ENCODE measurements at places on chromosomes 7 and 10. TPM values are rescaled to one million over a fixed set of nuclear protein-coding genes. Genes with fewer than 3 reads are reported as not detected.
A peak's percentile ranks its signal among the peaks of the same experiment; 100 is the strongest.

GRCh38 chr10:71771821-71772617 lies 1.3 kb downstream of the VSIR start:
- DNase-seq: peak; percentile 74

Gene VWDE
- not detected for total RNA-seq

GRCh38 chr10:19839552-19839951 lies 23.3 kb downstream of the PLXDC2 start:
- DNase-seq: no peak

DNA sequence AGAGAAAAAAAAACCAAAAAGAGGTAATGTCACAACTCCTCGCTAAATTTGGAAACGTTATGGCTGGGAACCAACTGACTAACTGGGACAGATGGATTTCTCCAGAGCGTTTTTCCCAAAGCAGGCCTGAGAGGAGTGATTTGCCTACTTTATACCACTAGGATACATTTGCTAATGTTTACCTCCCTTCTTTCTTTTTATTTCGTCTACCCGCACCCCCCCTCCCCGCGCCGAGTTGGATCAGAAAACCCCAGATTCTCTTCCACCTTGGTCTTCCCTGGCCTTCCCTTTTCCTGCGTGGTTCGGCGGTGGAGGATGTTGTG lies 7.2 kb downstream of the CPA2 start:
- no peak for DNase-seq

- DNase-seq: no peak
Observed at GRCh38 chr7:139566736-139567646, 43.5 kb downstream of the CLEC2L start.

DNA sequence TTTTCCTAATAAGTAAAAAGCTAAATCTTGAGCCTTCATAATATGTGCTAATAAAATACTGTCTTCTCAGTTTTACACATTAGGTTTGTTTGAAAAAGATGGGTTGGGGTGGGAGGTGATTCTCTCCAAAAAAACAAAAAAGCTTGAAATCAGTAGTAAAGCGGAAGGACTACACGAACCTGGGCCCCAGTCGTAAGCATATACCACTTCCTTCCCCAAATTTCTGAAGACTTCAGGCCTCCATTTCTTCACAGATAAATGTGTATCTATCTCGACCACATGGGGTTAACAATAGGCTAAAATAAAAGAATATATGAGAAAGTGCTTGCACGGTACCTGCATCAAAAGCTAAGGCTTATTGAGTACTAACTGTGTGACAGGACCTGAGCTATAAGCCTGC lies 51.6 kb upstream of the PAX2 start:
- DNase-seq: no peak

Gene ENTPD7
- 11.6 TPM for total RNA-seq

Gene MYH16
- total RNA-seq: not detected

- no peak for DNase-seq
Observed at GRCh38 chr10:50416881-50417280, 165.6 kb upstream of the ASAH2 start.

Gene ATG9B
- not detected for total RNA-seq

- no peak for DNase-seq
Observed at GRCh38 chr10:32889631-32890212, 68.3 kb downstream of the ITGB1 start.

GRCh38 chr7:42065942-42066341 lies 171.1 kb downstream of the GLI3 start:
- no peak for DNase-seq

DNA sequence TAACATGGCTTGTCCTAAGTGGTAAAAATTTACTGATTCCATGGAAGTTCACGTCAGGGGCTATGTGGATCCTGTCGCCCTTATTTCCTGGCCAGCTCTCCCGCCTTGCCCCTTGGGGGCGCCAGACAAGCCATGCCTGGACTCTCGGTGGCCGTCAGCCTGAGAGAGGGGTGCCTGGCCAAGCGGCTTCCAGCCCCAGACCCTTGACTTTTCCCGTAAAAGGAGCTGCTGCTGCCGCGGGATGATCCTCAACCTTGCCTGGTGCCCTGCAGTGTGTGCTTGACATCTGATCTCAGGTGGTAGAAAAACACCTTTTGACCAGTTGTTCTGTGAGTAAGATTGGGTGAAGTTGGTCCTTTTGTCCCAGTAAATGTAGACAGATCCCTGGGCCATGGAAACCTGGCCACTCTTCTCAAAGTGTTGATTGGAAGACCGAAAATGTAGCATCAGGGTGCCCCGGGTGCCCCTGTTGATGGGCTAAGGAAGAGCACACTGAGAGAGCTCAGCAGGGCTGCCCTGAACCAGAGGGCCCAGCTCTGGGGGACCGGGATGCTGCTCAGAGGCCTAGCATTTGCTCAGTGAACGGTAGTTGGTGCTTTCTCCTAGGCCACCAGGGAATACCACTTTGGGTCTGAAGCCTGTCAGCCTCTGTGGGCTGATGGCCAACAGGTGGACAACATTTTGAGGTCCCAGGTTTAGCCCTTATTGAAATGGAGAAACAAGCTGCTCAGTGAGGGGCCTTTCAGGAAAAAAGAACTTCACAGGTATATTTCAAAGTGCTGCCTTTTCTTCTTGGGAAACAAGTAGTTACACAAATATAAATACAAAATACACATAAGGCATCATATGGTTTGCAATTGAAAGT lies 162.5 kb downstream of the LRMDA start:
- no peak for DNase-seq

DNA sequence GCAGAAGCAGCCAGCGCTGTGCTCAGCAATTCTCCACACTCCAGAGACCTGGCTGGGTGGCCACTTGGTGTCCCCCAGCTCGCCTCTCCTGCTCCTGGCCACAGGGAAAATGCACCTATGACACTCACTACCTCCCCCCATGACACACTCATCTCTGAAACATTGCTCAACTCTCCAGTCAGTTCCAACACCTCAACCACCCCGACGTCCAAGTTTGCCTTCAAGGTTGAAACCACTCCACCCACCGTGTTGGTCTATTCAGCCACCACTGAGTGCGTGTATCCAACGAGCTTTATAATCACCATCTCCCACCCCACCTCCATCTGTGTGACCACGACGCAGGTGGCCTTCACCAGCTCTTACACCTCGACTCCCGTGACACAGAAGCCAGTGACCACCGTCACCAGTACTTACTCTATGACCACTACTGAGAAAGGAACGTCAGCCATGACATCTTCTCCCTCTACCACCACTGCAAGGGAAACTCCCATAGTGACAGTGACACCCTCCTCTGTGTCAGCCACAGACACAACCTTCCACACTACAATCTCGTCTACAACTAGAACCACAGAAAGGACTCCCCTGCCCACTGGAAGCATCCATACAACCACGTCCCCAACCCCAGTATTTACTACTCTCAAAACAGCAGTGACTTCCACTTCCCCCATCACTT lies 2.7 kb downstream of the MUC3A start:
- DNase-seq: no peak

Gene ANKMY2
- total RNA-seq: 14.9 TPM

Gene OR6B1
- not detected for total RNA-seq

Gene BTBD16
- 0.29 TPM for total RNA-seq

Gene AP3M1
- 22.3 TPM for total RNA-seq

Gene GRIFIN
- not detected for total RNA-seq

Gene CPEB3
- total RNA-seq: 5.2 TPM

Gene ANKRD61
- total RNA-seq: 0.33 TPM

Gene CNNM1
- 0.88 TPM for total RNA-seq

GRCh38 chr10:4051641-4052151 lies 266.7 kb upstream of the KLF6 start:
- DNase-seq: no peak

Gene CHRM2
- total RNA-seq: not detected

DNA sequence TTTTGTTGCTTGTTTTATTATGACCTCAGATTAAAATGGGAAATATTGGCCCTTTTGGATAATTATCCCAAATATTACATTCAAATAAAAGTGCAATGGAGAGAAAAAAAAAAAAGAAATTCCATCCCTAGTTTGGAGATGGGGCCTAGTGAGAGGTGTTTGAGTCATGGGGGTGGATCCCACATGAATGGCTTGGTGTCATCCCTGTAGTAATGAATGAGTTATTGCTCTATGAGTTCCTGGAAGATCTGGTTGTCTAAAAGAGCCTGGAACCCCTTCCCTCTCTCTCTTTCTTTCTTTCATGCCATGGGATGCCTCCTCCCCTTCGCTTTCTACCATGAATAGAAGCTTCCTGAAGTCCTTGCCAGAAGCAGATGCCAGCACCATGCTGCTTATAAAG lies 44.3 kb downstream of the MSRB2 start:
- DNase-seq: no peak

Gene C10orf67
- total RNA-seq: 0.29 TPM

Gene TMEM139
- 1.4 TPM for total RNA-seq

- DNase-seq: no peak
Observed at GRCh38 chr7:73717991-73718405, 1.5 kb downstream of the STX1A start.

Gene FAM25C
- not detected for total RNA-seq

DNA sequence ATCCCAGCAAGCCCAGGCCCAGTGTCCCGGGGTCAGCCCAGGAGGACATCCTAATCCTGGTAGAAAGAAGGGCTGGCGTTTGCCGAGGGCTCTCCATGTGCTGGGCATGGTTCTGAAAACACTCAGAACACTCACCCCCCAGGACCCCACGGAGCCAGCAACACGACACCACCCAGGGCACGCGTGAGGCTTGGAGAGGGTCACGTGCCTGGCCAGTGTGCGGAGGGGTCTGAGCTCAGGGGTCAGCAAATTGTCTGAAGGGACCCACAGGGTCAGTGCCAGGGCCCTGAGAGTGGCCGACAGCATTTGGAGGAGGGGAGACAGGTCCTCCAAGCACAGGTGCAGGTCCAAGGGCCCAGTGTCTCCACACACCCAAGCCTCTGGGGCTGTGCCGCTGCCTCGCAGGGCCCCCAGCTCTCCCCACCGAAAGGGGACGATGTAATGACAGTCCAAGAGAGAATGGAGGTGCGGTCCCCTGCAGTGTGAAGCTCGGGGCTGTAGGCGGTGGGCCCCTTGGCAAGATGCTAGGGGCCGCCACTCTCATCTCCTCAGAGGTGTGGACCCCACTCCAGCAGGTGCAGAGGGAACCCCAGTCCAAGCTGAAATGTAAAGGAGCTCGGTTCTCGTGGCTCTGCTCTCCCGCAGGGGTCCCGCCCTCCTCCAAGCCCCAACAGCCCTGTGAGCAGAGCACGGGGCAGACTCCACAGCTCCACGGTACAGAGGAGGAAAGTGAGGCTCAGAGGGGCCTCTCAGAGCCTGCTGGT lies 7.8 kb downstream of the FOXL3 start:
- DNase-seq: no peak

Gene CHAT
- total RNA-seq: not detected

GRCh38 chr7:120394595-120394994 lies 121.6 kb downstream of the KCND2 start:
- DNase-seq: no peak

GRCh38 chr10:387909-388660 lies 252.8 kb downstream of the ZMYND11 start:
- DNase-seq: no peak

DNA sequence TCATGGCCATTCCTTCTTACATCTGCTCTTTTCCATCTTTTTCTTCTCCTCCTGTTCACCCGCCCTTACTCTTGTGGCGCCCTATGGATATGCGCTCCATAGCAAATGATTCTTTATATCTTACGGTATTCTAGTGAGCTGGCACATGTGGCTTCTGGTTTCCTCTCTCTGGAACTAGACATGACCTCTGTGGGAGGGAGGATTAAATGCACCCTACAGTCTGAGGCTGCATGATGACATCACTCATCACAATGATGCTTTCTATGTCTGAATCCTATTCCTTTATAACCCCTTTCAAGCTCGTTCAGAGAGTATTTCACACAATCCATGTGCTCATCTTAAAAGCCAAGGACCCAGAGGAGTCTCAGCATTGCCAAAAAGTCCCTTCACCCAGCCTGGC lies 153.3 kb downstream of the EGFR start:
- no peak for DNase-seq

GRCh38 chr10:69499726-69500689 lies 48.7 kb downstream of the TSPAN15 start:
- DNase-seq: no peak

- DNase-seq: no peak
Observed at GRCh38 chr10:22686347-22686746, 28.0 kb downstream of the PIP4K2A start.

GRCh38 chr7:103934508-103934907 lies 55.0 kb downstream of the RELN start:
- DNase-seq: no peak

Gene RET
- 1.8 TPM for total RNA-seq

Gene OR13A1
- not detected for total RNA-seq

GRCh38 chr7:2166625-2167280 lies 66.0 kb downstream of the MAD1L1 start:
- no peak for DNase-seq

DNA sequence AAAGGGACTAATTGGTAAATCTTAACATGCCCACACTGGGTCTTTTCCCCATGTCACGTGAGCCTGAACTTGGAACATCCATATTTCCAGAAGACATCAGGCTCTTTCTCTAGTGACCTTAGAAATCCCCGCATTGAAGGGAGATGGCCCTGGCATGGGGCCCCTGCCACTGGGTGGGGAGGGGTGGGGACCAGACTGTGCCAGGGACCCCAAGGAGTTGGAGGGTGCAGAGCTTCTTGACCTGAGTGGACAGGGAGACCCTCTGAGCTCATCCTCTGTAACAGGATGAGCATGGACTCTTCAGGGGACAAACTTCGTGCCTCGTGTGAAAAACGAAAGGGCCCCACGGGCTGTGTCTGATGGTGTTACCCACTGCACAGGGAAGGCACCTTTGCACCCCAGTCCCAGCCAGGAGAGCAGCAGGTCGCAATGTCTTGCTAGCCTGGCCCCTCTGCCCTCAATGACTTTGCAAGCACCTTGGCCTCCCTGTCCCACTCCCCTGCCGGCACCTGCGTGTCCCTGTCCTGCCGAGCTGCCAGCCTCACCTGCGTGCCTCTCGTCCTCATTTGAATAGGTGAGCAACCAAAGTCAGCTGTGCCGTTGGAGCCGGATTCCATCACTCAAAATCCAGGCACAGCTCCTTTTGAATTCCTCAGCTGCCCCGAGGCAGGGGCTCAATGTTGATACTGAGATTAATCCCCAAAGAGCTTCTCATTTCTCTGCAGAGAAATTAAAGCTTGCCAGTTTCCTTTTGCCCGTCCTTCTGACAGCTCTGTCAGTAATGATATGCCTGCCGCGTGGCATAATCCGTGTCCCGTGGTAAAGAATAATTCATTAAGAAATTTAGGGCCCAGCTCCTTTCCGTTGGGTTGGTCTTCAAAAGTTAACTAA lies 234.9 kb downstream of the EBF3 start:
- no peak for DNase-seq

Measured in breast epithelium (tissue), 4 donors.